Cardiac muscle cell (in vitro differentiated cells and primary cell): ENCODE measurements at places on chromosomes 2 and 18.

DNA sequence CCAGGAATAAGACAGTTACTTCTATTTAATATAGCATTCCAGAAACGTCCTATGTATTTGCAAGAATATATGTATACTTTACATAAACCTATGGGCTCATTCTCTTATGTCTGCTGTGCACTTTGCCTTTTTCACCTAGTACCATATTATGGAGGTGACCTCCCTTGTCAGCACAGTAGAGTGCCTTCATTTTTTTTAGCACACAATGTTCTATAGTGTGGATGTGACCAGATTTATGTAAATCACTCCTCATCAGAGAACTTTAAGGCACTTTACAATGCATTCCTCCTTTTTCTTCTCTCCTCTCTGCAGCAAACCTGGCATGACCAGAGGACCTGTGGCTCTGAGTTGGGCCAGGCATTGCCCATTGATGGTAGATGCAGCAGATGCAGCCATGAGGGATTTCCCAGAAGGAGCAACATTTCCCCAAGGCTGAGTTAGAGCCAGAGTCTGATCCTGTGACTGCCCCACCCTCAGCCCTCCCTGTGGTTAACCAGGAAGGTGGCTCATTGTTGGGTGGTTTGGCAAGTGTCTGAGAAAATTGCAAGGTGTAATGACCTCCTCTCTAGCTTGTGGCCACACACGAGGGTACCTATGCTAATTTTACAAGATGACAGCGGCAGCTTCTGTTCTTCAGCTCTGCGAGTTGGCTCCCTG lies 76.5 kb upstream of the DLX2 start:
- DNase-seq, result no peak

DNA sequence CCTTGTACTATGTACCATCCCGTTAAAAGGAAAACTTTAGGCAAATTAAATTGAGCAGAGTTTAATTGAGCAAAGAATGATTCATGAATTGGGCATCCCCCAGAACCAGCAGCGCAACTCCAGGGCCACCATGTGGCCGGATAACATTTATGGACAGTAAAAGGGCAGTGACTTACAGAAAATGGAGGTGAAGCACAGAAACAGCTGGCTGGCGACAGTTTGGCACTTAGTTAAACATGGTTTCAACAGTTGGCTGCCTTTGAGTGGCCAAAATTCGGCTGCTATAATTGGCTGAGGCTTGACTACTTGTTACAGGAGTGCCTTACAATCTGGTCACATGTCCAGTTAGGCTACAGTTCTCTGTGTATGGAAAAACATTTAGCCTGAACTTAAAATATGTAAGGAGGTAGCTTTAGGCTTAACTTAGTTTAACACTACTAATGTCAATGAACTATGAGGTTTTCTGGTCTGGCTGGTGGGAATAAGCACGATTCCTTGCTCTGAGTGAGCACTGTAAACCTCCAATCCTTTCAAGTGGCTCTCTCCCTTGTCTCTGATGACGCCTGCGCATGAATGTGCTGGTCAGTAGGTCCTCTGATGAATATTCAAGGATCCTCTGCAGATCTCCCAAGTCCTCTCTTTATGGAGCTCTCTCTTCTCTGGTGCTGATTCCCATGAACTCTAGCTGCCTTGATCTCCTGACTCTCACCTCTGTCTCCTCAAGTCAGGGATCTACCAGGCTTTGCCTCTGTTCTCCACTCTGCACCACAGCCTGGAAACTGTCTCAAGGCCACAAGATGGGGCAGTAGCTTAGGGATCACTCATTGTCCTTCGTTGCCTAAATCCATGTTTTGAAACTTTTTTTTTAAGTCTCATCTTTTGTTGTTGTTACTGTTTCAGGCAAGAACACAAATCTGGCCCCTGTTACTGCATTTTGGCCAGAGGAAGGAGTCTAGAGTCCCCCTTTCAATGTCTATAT lies 24.4 kb upstream of the RAB31 start:
- no peak for DNase-seq

- DNase-seq, result no peak
Observed at GRCh38 chr18:28078298-28078697, 98.6 kb downstream of the CDH2 start.

DNA sequence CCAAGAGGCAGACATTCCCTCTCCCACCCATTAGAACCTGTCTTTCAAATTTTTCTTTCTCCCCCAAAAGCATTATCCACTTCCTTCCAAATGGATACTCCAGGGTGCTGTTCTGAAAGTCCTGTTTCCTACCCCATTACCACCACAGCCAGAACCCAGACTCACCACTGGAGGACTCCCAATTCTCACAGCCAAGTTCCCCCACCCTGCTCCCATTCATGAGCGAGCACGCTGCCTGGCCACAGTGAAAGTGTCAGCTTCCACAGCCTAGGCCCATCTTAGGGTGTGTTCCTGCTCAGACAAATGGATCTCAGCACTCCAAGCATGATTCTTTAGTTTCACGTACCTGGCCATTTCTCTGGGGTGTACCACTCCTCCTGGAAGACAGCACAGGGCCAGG lies 3.8 kb upstream of the ANKRD53 start:
- no peak for DNase-seq

DNA sequence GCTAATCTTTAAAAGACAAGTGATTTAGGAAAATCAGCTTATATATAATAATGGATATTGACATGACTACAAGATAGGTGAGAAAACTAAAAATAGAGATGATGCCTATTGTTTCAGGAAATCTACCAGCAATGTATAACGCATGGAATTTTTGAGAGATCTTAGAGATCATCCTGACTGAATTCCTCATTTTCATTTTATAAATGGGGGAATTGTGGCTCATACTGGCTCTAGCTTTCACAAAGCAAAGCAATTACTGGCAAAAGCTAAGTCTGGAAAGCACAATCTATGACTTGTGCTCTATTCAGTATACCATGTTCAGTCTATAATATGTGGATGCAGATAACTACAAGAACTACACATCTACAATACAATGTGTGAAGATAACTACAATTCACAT lies 51.9 kb upstream of the FANCL start:
- no peak for DNase-seq

- DNase-seq, result no peak
Observed at GRCh38 chr2:237682151-237682550, 54.8 kb downstream of the LRRFIP1 start.

DNA sequence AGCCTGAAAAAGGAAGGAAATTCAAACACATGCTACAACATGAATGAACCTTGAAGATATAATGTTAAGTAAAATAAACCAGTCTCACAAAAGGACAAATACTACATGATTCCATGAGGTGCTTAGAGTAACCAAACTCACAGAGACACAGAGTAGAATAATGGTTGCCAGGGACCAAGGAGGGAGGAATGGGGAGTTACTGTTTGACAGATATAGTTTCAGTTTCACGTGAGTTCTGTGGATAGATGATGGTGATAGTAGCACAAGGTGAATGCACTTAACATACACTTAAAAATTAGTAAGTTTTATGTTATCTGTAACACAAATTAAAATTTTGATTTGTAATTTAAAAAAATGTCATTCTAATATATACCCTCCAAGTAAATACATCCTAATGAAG lies 106.9 kb upstream of the ACVR1C start:
- DNase-seq, result no peak

DNA sequence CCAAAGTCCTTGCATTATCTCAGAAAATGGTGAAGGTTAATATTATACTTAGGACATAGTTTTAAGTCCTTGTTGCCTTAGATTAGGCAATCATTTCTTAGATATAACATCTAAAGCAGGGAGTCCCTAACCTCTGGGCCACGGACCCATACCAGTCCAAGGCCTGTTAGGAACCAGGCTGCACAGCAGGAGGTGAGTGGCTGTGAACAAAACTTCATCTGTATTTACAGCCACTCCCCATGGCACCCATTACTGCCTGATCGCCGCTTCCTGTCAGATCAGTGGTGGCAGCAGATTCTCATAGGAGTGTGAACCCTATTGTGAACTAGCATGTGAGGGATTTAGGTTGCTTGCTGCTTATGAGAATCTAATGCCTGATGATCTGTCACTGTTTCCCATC lies 86.5 kb upstream of the MYO3B start:
- no peak for DNase-seq

- DNase-seq, result no peak
Observed at GRCh38 chr2:181540421-181540820, 83.2 kb downstream of the ITGA4 start.

DNA sequence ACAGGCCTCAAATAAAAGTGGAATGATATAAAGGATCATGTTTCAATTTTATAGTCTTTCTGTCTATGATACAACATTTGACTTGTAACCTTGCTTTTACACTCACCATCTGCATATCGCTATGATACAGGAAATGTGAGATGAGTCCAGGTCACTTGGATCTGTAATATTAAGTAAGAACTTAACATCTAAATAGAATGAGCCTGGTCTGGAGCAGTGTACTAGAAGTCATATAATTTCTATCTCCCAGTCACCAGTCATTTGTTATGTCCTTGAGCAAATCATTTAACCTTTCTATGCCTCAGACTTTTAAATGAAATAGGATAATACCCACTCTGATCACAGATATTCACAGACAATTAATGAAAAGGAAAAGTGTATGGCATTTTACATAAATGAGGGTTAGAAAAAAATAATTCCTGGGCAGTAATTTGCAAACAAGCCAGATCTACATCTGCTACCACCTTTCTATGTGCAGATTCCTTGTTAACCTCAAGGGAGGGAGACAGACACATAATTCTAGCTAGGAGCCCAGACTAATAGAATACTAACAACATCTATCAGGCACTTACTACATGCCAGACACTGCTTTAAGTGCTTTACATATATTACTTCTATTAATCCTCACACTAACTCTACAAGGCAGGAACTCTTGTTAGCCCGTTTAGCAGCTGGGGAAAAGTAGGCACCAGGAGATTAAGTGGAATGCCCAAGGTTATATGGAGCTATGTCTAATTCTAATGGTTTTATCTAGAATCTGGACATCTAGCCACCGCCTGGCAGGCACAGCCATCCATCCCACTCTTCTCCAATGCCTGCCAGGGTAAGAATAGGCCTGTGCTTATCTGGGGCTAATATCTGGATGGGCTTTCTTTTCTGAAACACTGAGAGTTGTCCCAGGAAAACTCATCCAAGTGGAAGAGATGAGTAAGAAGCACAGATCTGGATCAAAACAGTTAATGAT lies 313.6 kb upstream of the CDH20 start:
- no peak for DNase-seq

DNA sequence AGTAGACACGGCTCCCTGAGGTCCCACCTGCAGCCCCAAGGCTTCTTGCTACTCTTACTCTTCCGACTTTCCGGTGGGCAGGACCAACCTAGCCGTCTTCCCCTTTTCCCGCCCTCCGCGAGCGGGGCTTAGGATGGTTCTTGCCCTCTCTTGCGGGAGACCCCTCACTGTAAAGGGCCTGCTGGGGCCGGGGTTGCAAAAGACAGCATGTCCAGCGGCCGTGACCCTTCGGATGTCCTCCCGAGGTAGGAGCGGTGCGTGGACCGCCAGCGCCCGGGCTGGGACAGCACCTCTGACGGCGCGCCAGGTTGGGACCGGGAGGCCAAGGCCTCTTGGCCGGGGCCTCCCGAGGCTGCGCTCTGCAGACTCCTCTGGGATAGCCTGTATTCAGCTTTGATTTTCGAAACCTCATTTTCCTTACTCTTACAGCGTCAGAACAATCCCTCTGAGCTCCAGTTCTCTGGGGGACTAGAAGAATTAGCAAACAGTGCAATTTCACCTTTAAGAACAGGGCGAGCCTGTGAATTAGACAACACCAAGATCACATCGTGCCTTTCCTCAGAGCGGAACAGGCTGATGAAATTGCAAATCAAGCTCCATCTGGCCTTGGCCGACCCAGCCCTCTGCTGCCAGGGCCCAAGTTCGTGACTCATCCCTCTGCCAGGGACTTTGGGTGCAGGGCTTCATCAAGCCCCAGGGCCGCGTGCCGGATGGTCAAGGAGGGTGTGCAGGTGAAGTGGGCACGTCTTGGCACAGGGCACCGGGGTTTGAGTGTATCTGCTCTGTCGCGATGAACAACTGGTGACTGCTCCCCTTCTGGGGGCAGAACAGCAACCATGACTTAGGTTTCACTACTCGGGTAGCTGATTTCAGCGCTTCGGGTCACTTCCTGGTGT lies 777 bp downstream of the MOCOS start:
- peak; percentile 70 for DNase-seq

- peak; percentile 75 for DNase-seq
Observed at GRCh38 chr18:22191923-22192322, 22.5 kb downstream of the GATA6 start.

DNA sequence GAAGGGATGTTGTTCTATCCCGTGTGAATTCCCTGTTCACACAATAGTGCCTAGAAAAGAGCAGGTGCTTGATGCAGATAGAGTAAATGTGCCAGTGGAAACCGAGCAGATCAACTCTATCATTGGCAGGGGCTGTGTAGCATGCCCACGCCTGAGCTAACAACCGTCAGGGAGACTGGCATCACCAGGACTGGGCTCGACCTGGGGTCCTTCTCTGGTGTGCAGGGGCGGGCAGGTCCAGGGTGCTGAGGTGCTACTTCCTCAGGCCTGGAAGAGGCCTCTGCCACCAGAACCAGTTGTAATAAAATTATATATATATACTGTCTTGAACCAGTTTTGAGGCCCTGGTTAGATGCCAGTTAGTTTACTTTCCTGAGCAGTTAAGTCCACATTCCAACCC lies 11.8 kb upstream of the MAL start:
- no peak for DNase-seq

- DNase-seq, result no peak
Observed at GRCh38 chr2:118348380-118349034, 260.2 kb downstream of the INSIG2 start.

- DNase-seq, result no peak
Observed at GRCh38 chr2:182080493-182080892, 94.8 kb downstream of the PPP1R1C start.

GRCh38 chr2:67567886-67568285 lies 170.8 kb downstream of the ETAA1 start:
- DNase-seq, result no peak

GRCh38 chr2:27024812-27025211 lies 8.0 kb upstream of the TMEM214 start:
- no peak for DNase-seq

DNA sequence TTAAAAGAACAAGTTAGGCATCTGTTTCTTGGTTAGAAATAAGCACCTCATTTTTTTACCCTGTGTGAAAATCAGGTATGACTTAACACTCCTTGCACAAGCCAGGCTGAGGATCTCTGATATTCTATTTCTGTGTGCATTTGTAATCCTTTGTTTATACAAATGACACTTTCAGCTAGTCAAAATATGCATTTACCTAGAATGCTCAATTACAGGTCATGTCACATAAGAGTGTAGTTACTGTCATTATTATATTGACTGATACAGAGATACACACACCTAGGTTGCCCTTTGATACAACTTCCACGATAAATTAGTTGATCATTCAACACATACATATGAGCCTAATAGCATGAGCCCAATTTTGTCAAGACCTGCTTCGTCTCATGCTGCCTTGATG lies 144.3 kb downstream of the CHST9 start:
- DNase-seq, result no peak
